Fibroblast of skin of right quadriceps (primary cell): ENCODE measurements at places on chromosomes 6 and 20.

- DNase-seq = no peak
Measured at GRCh38 chr6:33947047-33947446, 143.2 kb upstream of the MLN start.

DNA sequence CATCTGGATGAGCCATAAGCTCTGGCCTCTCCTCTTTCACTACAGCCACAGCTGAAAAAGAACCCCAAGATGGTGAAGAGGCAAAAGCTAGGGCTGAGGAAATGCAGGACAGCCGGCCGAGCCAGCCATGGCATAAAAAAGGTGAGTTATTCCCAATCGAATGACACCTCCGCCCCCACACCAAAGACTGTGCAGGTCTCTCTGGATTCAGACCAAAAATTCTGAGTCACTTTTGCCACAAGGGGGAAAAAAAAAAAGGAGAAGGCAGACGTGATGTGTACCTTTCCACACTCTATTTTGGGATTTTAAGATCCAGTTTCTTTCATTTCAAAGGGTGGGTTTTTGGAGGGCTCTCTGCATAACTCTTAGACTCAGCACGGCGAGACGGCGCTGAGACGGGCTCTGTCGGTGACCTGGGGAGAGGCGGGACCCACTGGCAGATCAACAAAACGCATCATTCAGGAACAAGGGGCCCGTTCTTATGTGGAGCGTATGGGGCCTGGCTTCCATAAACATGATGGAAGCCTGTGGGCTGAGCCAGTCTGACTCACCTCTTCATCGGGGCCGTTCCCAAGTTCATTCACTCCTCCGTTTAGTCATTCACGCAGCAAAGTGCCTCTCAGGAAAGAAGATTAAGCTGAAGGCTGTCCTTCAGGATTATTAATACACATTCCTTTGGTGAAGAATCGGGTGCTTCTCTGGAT, 54.8 kb downstream of the NFATC2 start:
- peak; percentile 85 for DNase-seq

DNA sequence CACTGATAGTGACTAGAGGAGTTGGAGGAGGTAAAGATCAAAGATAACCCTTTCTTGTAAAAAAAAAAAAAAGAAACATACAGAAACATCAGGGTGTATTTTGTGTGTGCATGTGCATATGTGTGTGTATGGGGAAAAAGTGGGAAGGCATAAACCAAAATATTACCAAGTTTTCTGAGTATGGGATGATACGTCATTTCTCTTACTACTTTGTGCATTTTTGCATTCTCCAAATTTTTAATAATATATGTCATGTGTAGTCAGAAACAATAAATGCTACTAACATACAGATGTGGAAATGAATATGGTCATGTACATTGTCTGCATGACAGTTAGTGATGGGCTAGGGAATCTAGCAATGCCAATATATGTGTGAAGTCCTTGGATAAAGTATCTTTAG, 161.1 kb downstream of the SASH1 start:
- DNase-seq = peak; percentile 36

GRCh38 chr6:101129851-101130250, 248.7 kb upstream of the ASCC3 start:
- no peak for DNase-seq

- DNase-seq = no peak
Measured at GRCh38 chr6:94289131-94289530, 869.8 kb upstream of the EPHA7 start.

GRCh38 chr20:51562332-51563173, 20.0 kb upstream of the NFATC2 start:
- DNase-seq = peak; percentile 96

DNA sequence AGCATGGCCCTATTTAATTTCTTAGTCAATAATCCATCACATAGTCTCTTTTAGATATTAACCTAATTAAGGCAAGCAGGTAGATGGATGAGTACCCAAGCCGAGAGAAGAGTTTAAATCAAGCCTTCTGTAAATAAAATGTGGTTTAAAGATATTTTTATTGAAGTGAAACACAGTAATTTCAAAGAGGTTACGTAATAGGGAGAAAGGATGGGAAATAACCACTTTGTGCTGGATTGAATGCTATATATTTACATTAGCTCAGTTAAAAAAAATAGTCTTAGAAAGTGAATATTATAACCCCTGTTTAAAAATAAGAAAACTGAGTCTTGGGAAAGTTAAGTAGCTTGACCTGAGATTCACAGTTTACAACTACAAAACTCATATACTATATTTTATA, 37.0 kb upstream of the FOXO3 start:
- no peak for DNase-seq

GRCh38 chr6:1739220-1739619, 129.5 kb downstream of the FOXC1 start:
- no peak for DNase-seq

DNA sequence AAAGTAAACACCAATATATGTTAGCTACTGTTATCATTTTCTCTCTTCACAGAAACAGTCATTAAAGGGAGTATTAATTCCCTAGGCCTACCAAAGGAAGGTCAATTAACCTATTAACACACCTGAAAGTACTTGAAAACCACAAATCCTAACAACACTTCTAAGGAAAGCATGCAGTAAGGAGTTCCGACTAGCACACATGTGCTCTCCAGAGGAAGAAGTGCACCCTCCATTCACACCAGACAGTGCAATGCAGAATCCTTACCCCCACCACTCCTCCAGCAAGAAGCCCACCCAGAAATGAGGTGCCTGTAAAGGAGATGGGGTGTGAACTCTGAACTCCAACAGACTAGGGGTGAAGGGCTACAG, 58.7 kb downstream of the EPB41L2 start:
- DNase-seq = no peak
